ENCODE measurements at places on chromosomes 13 and 19. TPM values are rescaled to one million over a fixed set of nuclear protein-coding genes. Genes with fewer than 3 reads are reported as not detected.

- DNase-seq = no peak
Measured at GRCh38 chr13:53112522-53112921, 83.9 kb downstream of the OLFM4 start.

GRCh38 chr19:48990400-48990799 is 2.7 kb downstream of the GYS1 start:
- no peak for DNase-seq

DNA sequence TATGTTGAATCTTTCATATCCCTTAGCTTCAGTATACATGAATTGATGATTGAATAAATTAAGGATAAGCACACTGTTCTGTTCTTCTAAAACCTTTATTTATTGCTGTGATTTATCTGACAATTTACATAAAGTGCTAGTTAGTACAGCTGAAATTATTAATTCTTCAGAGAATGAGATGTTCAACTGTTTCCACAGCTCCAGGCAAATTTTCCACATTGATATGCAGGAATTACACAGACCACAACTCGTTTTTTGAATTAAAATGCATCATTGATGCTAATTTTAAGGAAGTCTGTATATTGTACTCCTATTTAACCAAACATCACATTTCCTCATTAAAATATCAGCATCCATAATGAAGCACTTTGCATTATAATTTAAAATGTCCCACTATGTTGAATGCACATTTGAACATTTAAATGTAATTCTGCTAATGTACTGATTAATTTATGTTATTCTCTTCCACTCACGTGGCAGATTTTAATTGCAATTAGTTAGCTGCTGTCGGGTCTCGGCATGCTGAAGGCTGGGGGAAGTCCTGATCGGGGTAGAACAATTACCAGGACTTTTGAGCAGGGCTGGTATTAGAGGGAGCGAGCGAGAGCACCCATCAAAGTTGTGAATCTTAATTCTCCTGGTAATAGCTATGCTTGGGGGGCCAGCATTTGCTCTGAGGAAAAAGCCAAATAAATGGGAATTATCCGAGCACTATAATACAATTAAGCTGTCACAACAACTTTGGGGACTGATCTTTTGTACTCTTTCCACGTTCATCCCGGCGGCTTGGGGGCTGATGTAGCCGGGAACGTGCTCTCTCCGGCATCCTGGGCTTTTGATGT is 136.7 kb upstream of the TMTC4 start:
- no peak for DNase-seq

DNA sequence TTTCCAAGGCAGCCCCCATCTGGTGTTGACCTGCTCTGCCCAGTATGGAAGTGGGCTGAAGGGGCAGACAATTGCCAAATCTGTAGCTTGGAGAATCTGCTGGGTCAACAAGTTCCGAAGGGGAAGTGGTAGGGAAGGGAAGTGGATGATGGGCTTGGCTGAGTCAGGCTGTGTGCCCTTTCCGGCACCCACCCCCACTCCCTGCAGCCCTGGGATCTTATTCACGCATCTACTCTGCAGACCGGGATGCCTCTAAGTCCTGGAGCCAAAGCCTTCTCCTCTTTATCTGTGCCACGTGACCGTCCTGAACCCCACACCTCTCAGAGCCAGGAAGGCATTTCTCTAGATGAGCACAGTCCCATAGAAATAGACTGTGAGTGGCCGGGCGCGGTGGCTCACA is 7.5 kb upstream of the C5AR2 start:
- no peak for DNase-seq

GRCh38 chr13:95267662-95268342 is 33.4 kb downstream of the ABCC4 start:
- peak; percentile 61 for DNase-seq

GRCh38 chr13:31278869-31279268 is 79.1 kb downstream of the B3GLCT start:
- DNase-seq = no peak

- DNase-seq = no peak
Measured at GRCh38 chr13:39317291-39317690, 279.0 kb downstream of the NHLRC3 start.

- no peak for DNase-seq
Measured at GRCh38 chr13:83796364-83796763, 85.9 kb downstream of the SLITRK1 start.

DNA sequence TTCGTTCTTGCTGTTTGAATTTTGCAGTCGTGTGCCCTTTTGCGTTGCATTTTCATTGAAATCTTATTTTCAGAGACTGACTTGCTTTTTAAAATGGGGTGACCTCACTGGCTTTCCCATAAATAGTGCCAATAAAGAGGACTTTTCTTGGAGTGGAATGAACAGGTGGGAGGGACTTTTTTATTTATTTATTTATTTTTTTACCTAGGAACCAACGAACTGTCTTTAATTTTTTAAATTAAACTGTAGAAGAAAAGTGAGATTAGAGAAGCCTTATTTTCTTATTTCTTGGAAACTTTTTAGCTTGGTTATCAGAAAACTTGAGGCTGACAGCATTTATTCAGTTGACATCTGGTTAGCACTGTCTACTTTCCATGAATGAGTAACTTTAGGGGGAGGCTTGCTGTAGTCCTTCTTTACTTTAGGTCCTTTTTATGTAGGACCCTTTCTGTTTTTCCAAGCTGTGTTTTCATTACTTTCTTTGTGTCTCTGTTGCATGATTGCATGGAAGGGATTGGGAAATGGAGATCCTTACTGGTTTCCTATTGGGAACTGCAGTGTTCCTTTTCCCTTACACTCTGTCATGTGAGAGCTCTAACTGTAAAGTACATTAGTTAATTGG is 1.7 kb downstream of the SLAIN1 start:
- DNase-seq = no peak

- DNase-seq = no peak
Measured at GRCh38 chr13:113102727-113103126, 2.9 kb upstream of the F7 start.

DNA sequence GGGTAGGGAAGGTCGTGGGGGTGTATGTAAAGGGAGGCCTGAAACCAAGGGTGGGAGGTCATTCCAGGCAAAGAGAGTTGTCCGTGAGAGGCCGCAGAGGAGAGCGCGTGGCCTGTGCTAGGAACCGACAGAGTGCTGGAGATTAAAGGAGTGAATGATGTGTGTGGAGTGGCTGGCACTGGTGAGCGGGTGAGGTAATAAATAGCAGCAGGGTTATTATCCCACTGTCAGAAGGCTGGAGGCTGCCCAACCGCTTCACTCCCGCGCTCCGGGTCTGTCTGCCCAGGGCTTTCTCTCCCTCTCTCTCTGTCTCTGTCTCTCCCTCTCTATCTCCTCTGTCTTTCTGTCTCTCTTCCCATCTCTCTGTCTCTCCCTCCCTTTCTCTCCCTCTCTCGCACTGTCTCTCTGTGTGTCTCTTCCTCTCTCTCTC is 17.4 kb downstream of the ZNF579 start:
- DNase-seq = no peak

DNA sequence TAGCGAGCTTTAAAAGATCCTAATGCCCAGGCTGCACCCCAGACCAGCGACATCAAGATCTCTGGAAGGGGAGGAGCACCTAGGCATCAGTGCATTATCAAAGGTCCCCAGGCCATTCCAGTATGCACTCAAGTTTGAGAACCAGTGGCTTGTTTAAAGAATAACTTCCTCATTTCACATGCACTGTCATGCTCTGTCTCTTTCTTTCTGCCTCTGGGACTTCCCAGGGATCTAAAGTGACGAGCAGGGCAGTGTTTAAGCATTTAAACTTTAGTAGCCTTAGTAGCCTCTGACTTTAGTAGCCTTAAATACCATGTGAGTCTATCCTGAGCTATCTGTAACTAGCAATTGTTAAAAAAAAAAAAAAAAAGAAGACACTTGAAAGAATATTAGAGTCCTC is 8.9 kb upstream of the FARP1 start:
- no peak for DNase-seq

DNA sequence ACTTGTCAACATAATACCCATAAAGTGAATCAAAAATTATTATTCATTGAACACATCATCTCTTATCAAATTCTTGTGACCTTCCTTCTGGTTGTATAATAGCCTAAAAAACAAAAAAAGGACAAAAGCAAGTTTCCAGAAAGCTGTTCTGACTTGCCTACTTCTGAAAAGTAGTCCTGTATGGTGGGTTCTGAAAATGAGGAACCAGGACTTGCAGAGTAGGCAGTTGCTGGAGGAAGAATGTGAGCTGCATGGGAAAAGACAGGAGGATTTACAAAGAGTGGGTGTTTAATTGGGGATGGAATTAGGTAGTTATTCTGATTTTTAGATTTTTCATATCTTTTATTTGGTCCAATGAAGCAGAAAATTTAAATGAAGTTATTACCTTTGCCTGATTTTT is 56.7 kb downstream of the RCBTB2 start:
- DNase-seq = no peak

GRCh38 chr13:98150832-98151479 is 8.1 kb downstream of the FARP1 start:
- no peak for DNase-seq

GRCh38 chr13:93862259-93862658 is 617.2 kb downstream of the DCT start:
- no peak for DNase-seq

DNA sequence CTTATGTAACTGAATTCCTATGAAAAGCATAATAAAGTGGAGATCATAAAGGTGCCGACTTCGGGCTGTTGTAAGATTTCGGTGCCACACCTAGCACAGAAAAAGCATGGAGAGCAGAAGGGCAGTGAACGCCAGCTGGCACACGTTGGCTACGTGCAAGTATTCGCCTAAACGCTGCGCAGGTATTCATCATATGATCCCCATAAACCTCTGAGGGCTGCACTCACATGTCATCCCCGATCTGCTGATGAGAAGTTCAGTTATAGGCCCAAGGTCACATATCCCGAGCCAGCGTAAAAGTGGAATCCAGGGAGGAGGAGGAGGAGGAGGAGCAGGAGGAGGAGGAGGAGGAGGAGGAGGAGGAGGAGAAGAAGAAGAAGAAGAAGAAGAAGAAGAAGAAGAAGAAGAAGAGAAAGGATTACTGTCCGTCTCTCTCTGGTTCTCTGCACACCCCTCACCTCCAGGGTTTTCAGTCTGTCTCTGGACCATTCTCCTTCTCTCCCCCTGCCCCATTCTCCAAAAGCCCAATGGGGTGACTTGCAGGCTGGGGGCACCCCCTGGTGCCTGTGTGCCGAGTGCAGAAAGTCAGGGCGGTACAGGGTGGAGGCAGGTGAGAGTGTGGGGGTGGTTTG is 18.6 kb upstream of the CYP2S1 start:
- no peak for DNase-seq

- DNase-seq = no peak
Measured at GRCh38 chr19:13782537-13782936, 8.3 kb downstream of the C19orf53 start.

DNA sequence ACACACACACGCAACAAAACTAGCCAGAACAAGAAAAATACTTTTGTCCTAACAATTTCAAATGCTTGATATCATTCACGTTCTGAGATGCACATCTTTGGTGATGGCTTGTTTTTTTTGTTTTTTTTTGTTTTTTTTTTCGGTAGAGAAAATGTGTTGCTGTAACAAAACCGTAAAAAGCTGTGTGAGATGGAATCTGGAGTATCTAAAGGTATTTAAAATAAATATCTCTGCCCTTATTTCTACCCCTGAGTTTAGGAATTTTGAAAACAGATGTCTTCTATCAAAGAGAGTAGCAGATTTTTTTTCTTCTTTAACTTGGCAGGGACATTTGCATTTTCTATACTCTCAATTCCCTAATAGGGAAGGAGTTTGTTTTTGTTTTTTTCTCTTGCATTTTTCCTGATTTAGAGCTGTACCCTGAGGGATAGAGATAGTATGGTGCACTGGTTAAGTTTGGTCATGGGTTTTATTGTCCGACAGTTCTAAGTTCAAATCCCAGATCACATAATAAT is 446.6 kb downstream of the KLF5 start:
- DNase-seq = no peak

GRCh38 chr13:32026623-32027022 is 5.0 kb upstream of the FRY start:
- DNase-seq = no peak

DNA sequence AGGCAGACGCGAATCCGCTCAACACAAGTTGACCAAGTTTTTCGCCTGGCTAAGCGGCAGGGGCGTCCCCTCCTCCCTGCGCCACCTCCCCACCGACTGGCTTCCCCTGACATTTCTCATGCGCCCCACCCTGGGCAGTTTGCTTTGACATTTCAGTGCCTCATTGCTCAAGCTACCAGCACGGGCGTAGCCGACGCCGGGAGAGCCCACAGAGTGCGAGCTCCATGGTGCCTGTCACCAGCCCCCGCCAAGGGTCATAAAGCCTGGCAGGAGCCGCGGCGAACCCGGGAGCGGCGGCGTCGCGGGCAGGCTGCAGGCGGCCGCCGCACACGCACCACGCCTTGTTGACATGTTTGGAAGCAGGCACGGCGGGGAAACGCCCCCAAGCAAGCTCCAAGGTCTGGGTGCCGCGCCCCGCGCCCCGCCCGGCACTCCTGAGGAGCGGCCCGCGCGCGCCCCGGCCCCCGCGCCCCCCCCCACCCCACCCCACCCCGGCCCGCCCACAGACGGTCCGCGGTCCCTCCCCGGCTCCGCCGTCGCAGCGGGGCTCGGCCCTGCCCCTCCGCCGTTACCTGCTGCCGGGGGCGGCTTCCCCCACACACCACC is 601 bp downstream of the FBXL3 start:
- peak; percentile 83 for DNase-seq

- no peak for DNase-seq
Measured at GRCh38 chr13:24687611-24688010, 7.4 kb downstream of the ATP12A start.

- no peak for DNase-seq
Measured at GRCh38 chr19:19513682-19514081, 1.7 kb downstream of the TSSK6 start.

DNA sequence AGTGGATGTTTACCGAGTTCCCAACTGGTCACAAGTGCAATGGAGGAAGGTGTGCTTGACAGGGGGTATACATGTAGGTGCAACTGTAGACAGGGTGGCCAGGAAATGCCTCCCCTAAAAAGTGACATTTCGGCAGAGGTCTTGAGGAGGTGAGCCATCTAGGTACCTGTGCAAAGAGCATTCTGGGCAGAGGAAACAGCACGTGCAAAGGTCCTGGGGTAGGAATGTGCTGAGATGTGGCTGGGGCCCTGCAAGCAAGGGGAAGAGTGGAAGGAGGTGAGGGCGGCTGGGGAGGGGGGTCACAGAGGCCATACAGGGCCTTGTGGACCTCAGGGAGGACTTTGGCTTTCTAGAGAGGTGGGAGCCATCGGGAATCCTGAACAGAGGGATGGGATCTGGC is 8.1 kb downstream of the ADGRL1 start:
- no peak for DNase-seq

DNA sequence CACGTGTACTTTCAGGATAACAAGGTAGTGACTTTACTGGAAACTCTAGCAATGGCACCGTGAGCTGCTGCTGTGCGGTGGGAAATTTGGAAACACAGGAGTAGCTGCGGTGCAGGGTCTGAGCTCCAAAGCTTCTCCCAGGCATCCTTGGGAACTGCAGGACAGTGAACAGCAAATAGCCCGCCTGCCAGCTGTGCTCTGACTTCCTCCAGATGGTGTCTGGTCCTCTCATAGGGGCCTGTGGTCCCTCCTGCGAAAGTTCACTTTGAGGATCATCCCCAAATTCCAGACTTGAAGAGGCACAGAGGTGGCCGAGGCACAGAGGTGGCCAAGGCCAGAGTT is 287.3 kb upstream of the MAB21L1 start:
- no peak for DNase-seq

- no peak for DNase-seq
Measured at GRCh38 chr19:7729831-7730285, 2.1 kb downstream of the CLEC4G start.

The YJEFN3 gene
- total RNA-seq = 19.3 TPM

The FBXO46 gene
- total RNA-seq = 21.8 TPM

The IZUMO4 gene
- total RNA-seq = 50.2 TPM

The SGCG gene
- 1.3 TPM for total RNA-seq

The ATP4A gene
- 1.9 TPM for total RNA-seq

The SBK3 gene
- 0.74 TPM for total RNA-seq

The ZNF224 gene
- total RNA-seq = 27.4 TPM

The ZNF540 gene
- 3.1 TPM for total RNA-seq

The TECR gene
- total RNA-seq = 154 TPM

Data from prostate gland (tissue), 2 donors.